KBM-7 (cell line): ENCODE measurements at places on chromosomes 16 and 17.

DNA sequence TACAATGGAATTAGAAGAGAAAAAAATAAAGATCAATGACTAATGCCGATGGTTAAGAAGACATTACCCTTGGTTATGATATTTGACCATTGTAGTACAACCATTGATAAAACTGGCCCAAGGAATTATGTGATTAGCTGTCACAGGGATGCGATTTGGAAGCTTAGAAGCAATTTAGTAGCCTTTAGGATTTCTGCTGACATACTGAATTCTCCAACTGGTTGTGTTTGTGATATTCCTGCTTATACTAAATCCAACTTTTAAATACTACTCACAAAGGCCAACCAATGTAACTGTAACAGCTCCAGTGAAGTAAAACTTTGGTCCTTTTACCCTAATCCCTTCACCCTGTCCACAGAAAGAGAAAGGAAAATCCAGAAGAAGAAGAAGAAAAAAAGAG is 31.4 kb upstream of the ABCA6 start:
- DNase-seq: no peak

GRCh38 chr17:40542558-40543411 is 22.5 kb downstream of the CCR7 start:
- DNase-seq: no peak

DNA sequence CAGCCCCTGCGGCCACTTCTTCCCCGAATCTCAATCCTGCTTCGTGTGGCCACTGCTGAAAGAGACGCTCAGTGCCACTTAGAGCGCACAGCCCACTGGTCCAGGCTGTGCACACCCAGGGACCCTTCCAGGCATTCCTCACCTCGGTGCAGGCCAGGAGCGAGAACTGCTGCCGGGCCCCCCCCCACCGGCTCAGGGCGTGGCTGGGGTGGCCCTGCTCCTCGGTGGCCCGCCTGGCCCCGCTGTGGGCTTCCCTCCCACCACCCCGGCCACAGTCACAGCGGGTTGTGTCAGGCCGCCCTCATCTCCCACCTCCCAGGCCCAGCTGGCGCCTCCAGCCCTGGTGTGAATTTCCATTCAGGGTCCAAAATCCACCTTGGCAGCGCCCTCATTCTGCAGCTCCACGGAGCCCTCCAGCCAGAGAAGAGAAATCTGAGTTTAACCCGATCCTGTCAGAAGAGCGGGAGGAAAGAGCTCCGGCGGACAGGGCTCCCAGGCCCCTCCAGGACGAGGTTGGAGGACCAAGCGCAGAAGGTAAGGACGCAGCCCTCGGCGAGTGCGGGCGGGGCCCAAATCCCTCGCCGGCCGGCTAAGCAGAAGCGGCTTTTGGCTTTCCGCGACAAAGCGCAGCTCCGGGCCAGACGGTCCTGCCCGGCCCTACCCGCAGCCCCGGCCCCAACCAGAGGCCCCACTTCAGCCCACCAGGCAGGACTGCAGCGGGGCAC is 12.0 kb downstream of the TBC1D16 start:
- DNase-seq: no peak

GRCh38 chr16:4032768-4033167 is 83.5 kb downstream of the ADCY9 start:
- DNase-seq: peak; percentile 84

DNA sequence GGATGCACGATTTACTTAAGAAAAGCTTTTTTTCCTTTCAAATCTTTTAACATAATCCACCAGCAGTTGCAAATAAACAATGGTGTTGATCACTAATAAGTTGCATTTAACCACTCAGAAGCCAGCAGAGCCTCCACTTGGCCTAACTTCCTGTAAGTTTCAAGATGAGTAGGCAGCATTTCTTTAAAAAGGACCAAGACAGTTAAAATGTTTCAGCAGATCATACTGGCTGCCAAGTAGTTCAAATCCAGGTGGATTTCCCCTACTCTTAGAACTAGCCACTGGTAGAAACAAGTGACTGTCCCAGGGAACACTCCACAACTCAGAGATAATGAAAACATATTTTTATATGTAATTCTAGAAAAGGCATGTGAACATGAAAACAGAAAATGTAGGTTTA is 17.0 kb upstream of the RFFL start:
- DNase-seq: no peak

DNA sequence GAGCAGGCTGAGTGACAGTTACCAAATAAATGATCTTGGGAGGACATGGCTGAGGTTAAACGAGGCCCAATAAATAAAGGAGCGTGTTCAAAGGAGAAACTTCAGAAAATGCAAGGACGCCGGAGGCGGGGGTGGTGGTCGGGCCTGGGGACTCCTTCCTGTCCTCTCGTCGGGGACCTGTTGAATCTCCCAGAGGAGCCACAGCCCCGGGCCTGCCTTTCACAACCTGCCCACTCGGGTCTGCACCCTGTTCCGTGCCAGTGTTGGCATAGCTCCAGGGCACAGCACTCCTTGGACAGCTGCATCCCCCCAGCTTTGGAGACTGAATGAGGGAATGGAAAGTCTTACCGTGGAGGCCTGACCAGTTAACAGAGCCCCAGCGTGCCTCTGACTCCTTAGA is 8.1 kb upstream of the TBX4 start:
- DNase-seq: no peak

DNA sequence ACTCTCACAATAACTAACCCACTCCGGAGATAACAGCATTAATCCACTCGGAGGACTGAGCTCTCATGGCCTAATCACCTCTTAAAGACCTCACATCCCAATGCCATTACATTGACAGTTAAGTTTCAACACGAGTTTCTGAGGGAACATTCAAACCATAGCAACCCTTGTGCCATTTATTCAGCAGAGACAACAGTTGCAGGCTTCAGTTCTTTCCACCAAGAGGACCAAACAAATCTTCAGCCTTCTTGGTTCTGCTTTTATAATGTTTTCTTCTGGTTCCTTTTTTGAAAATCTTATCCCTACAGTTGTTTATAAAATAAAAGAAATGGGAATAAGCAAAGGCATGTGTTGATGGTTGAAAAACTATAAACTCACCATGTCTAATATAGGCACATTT is 2.1 kb upstream of the CD300E start:
- no peak for DNase-seq

DNA sequence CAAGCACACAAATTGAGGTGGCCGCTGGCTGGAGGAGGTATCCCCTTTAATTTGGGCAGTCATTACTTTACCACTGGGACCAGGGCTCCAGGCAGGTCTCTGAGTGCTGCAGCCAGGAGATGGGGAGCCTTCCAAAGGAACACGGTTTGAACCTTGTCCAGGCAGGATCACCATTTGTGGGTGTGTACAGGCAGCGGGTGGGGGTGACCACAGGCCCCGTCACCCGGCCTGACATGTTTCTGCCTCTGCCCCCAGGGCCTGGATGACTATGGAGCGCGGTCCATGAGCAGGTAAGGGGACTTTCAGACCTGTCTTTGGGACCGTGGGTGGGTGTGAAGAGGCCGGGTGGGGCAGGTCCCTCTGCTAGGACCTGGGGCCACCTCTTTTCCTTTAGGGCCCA is 57.1 kb upstream of the PVALEF start:
- DNase-seq: no peak

DNA sequence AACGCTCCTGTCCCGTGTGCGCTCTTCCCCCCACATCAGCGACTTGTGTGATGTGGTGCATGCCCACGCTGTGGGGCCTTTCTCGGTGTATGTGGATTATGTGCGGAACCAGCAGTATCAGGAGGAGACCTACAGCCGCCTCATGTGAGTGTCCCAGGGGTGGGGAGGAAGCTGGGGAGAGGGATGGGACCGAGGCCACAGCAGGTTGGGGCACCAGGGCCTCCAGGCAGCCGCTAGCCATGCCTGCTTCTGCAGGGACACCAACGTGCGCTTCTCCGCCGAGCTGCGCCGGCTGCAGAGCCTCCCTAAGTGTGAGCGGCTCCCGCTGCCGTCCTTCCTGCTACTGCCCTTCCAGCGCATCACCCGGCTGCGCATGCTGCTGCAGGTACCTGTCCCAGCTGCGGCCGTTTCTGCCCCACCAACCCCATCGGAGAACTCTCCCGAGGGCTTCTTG is 5.8 kb downstream of the ARHGEF15 start:
- DNase-seq: no peak

GRCh38 chr17:81292450-81292849 is 2.7 kb downstream of the SLC38A10 start:
- no peak for DNase-seq

DNA sequence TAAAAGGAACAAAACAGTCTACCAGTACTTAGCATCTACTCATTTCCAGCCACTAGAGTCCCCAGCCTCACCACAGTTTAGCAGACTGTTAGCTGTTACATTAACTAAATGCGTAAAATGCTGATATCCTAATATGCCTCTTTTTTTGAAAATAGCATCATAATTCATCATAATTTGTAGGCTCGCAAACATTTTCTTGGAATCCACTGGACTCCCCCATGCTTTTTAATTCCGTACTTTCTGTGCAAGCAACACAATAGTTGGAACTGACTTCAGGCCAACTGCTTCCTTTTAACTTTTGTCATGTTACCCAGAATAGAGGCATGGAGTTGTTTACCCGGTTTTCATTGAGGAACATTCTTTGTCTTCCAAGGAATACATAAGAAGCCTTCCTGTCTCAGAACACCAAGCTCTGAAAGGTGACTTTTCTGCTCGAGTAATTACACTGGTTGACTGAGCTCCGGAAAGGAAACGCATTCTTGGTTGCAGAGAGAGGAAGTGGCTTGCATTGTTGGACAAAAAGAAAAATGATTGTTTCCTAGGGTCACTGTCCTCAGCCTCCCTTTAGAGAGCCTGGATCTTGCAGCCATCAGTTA is 30.9 kb upstream of the SEC14L1 start:
- DNase-seq: peak; percentile 69
